ENCODE measurements at places on chromosomes 11 and 22.

DNA sequence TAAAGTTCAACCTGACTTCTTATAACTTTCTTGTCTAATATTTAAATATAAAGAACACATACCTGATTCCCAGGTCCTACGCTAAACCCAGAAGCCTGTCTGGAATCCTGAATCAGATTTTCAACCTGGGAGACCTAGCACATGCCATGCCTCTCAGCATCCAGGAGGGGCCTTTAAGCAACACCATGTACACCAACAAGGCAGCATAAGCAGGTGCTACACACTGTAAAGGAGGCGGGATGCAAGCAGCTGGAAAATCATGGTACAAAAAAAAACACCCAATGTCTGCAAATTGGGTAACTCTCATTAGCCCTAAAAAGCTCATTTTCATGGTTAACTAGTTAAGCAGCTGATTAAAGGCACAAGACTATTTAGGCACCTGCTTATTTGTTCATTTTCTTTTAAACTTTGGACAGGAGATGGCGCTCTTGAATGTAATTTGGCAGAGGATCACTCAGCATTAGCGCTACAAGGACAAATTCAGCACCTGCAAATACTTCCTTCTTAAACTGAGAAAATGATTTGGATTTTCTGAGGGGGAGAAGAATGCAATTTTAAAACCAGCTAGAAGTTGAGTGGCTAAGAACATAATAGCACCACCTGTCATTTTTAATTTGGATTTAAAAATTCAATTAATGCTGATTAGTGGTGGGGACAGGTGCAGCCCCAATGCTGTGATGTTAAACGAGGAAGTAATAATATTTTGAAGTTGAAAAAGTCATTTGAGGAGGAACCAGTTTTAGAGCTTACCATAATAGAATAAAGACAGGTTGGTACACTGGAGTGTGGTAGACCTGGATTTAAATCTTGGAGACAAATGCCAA is 104.0 kb downstream of the FAR1 start:
- peak; percentile 26 for DNase-seq

GRCh38 chr11:72224564-72225410 is at the start of gene INPPL1:
INPPL1 (plus strand) TSS chr11:72224767; CDS start chr11:72224985, 218 bp downstream.
- DNase-seq = peak; percentile 44

- peak; percentile 78 for DNase-seq
Measured at GRCh38 chr11:17384002-17384511, 4.4 kb downstream of the KCNJ11 start.

- DNase-seq = peak; percentile 44
Measured at GRCh38 chr11:61293867-61294716, 1.0 kb downstream of the VWCE start.

DNA sequence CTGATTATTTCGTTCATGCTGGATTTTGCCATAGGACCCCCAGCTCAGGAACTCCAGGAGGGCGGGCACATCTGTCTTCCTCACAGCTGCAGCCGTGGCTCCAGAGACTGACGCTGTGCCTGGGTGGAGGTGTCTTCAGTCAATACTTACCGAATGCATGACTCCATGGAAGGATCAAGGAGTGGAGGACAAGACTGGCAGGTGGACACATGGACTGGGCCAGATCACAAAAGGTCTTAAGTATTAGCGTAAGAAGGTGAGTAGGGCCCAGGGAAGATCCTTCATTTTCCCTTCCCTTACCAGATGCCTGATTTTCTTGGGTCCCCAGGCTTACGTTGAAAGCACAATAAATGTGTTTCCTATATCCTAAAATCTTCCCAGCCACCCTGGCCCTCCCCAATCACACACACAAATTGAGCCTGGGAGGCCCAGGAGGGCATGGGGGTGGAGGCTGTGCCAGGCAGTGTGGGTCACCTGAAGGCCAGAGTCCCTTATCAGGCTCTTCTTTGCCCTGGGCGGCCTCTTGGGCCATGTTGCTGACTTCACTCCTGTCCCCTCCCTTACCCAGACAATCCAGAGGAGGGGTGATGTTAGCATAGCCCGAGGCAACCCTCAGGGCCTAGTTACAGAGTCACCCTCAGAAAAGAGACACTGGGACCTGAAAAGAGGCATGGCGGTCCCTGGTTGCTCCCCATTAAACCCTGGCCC is 56.4 kb downstream of the CYTH4 start:
- no peak for DNase-seq

DNA sequence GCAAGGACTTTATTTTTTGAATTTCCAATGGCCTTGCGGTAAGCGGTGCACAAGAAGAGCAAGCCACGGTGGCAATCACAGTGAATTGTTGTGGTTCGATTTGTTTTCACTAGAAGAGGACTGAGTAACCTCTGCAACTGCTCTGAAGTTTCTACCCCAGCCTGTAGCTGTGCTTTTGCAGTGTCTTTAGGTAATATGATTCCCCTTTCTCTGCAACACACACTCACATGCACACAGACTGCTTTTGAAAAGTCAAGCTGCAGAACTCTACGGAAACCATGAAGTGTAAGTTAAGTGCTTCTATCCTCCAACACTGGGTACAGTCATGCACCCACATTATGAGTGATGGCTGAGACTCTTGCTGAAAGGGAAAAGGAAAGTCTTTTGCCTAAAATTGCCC is 38.4 kb downstream of the CD44 start:
- peak; percentile 45 for DNase-seq

DNA sequence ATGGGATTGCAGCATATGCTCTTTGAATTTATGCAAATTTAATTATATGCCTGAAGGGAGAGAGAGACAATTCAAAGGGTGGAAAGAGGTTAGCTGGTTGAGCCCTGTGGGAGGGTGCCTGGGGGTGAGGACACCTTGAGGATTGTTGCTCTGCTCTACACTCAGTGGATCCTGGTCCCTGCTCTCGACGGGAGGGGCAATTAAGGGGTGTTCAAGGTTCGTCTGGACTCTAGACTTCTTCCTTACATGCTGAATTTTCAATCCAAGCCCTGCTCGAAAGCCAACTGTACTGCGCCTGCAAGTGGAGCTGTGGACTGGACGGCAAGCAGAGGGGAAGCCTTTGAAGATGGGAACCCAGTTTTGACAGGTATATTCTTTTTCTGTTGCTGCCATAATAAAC is 15.5 kb upstream of the OR5M11 start:
- no peak for DNase-seq

GRCh38 chr11:118152552-118153471 is at the start of gene SCN4B:
SCN4B (minus strand) TSS chr11:118152823; CDS start chr11:118152673, 150 bp downstream.
- no peak for DNase-seq

DNA sequence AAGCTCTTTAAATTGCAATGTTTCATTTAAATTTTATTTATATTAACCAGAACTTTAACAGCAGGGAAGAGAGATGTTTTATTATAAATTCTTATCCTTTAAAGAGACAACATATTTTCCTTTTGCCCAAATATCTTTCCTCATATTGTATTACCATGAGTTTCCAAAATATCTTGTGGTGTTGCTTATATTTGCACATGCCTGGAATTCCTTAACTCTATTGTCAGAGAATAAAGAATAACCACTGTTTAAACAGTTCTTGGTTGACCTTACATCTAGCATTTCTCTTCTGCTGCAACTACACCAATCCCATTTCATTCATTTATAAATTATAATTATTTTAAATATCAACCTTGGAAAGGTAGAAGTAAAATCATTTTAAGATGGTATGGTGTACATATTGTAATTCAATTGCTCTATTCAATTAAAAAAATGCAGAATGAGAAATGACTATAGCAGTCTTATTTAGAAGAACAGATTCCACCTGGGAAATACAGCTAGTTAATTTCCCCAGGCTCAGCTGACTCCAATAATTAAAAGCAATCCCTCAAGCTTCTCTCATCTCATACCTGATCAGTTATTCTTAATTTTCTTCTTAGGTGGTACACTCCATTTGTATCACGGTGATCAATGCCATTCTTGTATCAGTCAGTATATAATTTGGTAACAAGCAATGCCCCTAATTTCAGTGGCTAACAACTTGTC is 923.3 kb downstream of the KCNA4 start:
- DNase-seq = no peak

- DNase-seq = peak; percentile 46
Measured at GRCh38 chr22:41286639-41287091, 678 bp upstream of the RANGAP1 start.
